ENCODE measurements at places on chromosomes 1 and 21.
A peak's percentile ranks its signal among the peaks of the same experiment; 100 is the strongest.

- no peak for DNase-seq
Observed at GRCh38 chr1:17833661-17834501, 78.7 kb downstream of the ACTL8 start.

DNA sequence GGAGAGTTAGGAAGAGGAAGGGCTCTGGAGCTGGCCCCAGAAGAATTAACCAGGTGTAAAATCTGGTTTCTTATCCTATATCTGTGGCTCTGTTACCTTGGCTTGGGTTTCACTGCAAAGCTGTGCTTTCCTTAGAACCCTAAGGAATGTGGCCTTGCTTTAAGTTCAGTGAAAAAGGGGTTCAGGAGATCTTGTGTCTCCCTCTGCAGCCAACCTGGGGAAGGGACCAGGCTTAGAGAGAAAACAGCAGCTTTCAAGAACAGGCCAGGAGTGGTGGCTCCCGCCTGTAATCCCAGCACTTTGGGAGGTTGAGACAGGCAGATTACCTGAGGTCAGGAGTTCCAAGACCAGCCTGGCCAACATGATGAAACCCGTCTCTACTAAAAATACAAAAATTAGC is 16.1 kb upstream of the MYCL start:
- DNase-seq, result no peak

DNA sequence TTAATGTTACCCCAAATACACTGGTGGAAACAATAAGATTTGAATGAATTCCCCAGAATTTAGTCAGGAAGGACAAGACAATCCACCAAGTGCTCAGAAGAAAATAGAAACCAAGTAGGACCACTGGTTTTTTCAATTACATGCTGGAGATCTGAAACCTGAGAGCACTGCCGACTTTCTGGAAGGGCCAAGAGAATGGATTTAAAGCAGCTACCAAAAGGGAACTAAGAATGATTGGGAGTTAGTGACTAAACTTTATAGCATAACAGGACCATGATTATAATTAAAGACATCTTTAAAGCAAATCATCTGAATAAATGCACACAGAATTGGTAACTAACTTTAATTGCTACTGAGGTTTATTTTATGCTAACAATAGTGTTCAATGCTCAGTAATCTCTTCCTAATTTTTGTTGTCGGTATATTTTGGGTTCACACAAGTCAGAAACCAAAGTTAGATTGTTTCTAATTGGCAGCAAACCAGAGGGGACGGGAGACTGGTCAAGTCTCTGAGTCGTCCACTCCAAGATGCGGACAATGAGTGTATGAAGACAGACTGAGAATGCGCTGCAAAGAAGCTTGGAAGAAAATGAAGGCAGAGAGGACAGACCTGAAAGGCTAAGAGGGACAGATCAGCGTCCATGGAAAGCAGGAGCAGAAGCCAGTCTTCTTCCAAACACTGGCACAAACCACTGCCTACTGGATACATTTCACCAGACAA is 2.3 kb upstream of the RGS13 start:
- DNase-seq, result no peak

GRCh38 chr1:156775799-156776198 is 8.5 kb downstream of the PRCC start:
- no peak for DNase-seq

GRCh38 chr1:172383536-172383935 is 36.9 kb upstream of the C1orf105 start:
- DNase-seq, result no peak

DNA sequence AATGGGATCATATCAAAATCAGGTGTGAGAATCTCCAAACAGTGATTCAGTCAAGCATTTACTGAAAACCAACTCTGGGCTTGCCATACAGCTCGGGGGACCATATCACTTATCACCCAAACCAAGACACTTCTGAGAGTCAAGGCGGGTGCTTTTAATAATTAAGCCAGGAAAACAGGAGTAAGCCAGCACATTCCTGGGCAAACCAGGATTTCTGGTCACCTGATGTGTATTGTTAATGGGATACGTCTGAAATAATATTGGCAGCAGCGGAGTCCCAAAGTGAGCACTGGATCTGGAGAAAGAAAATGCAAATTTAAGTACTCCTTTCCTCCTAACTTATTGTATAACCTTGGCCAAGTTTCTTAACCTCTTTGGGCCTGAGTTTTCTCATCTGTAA is 17.6 kb downstream of the OSCP1 start:
- no peak for DNase-seq

- no peak for DNase-seq
Observed at GRCh38 chr1:172489847-172490246, 43.1 kb upstream of the SUCO start.

DNA sequence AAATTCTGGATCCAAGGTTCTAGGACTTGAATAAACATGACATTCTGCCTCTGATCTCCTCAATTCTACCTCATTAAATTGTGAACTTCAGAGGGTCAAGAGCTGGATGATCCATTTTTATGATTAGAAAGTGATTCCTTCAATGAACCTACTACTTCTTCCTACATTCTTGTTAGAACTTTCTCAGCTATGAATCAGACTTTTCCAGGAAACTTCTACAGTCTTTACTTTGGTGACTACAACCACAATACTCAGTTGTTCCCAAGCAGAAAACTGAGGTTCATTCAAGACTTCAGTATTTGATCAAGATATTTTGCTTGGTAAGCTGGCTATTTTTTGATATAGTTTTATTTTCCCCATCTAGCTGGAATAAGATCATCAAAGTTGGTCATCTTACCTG is 51.4 kb downstream of the CDC7 start:
- no peak for DNase-seq

- no peak for DNase-seq
Observed at GRCh38 chr1:46689356-46689755, 17.7 kb downstream of the TEX38 start.

DNA sequence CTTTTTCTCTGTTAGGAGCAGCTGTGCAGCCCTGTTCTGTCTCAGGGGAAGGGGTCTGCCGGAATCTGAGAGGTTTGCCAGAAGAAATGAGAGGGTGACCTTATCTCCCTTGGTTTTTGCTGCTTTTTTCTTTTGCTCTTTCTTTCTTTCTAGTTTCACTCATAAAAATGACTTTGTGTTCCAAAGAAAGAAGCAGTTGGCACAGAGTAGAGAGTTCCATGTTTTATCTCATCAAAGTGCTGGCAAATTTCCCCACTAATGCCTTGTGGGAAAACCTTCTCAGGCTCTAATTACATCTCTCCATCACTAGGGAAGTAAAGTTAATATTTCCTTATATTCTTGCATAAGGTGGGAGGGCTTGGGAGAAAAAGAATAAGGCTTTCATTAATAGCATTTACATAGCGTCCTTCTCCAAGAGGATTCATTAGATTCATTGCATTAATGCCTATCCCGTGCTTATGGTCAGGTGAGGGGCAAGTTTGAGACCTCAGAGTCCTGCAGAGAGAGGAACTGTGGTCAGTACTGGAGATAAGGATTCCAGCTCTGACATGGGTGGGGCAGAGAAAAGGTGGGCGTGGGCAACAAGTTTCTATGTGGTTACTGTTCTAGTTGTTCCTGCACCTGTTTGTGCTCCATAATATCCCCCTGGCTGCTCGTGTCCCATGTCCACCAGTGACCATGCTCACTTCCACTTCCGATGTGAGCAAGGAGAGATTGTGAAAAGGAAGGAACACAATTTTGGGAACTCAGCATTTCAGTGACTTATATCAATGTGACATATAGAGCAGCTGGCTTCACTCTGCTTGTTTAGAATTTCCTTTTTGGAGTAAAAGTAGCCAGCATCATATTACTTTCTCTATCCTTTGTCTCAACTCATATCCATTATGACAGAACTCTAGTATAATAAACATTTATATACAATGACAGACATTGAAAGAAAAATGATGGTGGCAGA is 79.5 kb downstream of the DISC1 start:
- DNase-seq, result no peak

- no peak for DNase-seq
Observed at GRCh38 chr1:206826394-206826793, 39.0 kb upstream of the IL20 start.

- DNase-seq, result peak; percentile 75
Observed at GRCh38 chr1:184792450-184792969, 37.9 kb upstream of the EDEM3 start.

DNA sequence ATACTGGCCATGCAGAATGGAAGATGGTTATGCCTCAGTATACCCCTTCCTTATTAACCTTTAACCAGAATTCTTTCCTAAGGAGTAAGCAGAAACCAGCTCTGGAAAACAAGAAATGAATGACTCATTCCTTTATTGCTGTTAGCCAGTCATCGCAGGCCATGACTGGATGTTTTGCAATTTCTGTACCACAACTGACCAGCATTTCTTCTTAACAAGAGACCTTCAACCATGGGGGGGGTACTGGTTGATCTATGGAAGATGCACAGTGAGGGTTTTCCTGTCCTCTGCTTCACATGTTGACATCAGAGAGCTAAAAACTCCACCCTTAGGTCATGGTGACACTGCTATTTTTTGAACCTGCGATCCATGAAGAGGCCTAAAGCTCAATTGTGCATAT is 28.0 kb upstream of the RNF2 start:
- no peak for DNase-seq

GRCh38 chr1:56901716-56902115 is 47.1 kb downstream of the C8A start:
- DNase-seq, result no peak

DNA sequence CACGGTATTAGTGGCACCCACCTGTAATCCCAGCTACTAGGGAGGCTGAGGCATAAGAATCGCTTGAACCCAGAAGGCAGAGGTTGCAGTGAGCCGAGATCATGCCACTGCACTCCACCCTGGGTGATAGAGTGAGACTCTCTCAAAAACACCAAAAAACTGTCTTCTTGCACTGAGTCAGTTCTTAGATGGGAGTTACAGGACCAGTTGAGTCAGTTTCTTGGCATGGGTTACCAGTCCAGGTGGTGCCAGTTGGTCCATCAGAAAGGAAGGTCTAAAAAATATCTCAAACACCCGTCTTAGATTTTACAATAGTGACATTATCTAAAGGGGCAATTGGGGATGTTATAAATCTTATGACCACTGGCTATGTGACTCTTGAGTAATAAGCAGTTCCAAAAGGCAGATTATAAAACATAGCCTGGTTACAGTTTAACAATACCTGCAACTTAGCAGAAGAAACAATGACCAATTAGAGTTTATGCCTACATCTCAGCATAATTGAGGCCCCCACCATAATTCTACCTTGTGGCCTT is 206.9 kb upstream of the FGGY start:
- no peak for DNase-seq

DNA sequence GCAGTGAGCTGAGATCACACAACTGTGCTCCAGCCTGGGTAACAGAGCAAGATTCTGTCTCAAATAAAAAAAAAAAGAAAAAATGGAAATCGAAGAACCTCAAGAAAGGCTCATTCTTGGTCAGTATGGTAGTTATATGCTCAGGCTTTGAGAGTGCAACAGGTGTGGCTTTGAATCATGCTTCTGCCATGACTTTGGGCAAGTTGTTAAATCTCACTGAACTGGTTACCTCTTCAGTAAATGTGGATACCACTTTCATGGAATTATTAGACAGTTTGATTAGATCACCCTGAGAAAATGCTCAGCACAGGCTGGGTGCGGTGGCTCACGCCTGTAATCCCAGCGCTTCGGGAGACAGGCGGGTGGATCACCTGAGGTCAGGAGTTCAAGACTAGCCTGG is 12.8 kb downstream of the TRNAU1AP start:
- no peak for DNase-seq

DNA sequence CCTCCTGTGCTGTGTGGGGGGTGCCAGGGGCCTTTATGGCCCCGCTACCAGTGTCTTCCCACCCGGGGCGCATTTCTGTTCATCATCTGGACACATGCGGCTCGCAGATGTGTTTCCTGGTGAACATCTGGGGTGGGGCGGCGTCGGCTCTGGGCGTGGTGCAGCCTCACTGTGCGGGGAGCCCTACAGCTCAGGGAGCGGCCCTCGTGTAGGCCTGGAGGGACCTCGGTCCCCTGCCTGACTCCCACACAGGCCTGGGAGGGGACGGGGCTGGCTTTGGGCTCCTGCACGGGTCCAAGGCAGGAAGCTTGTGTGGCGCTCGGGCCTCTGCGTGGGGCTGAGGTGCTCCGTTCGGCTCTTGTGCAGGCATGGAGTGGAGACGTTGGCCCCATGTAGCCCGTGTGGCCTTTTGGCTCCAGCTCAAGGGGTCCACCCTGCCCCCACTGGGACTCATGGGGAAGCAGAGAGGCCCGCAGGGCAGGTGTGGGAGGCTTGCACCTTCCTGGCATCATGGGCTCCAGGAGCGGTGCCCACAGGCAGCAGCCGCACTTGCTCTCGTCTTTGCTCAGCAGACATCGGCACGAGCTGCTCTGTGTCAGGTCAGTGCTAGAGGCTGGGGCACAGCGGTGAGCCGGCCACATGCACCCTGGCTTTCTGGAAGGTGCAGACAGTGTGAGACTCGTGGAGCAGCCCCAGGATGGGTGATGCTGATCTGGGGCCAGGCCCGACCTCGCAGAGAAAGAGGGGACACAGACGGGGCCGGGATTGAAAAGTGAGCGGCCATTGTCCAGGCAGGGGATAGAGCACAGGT is 90.1 kb upstream of the ACTRT2 start:
- no peak for DNase-seq

DNA sequence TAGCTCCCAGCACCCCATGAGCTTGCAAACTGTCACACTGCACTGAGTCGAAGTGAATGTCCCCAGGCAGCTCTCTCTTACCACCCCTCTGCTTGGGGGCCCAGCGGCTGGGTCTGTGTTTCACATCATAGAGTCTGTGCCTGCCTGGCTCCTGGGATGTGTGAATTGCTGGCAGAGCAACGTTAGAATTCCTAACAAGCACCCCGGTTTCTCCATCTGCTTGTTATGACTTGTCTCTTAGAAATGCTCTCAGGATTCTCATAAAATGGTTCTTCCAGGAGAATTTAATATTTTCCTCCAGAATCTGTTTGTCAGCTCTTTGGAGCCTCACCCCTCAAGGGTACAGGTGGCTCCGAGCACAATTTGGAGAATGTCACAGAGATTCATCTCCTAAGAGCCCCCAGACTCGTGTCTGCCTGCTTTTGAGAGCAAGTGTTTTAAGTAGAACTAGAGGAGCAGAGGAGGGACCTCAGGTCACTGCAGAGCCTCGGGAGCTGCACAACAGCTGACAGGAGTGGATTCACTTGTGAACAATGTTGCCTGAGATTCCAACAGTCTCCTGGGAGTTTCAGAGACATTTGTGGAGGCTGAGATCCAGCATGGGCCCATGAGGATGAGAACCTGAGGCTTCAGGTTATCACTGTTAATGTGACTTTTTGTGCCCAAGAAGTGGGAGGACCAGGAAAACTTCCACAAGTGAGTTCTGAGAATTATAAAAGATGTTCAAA is 131.5 kb downstream of the KCNJ6 start:
- no peak for DNase-seq

DNA sequence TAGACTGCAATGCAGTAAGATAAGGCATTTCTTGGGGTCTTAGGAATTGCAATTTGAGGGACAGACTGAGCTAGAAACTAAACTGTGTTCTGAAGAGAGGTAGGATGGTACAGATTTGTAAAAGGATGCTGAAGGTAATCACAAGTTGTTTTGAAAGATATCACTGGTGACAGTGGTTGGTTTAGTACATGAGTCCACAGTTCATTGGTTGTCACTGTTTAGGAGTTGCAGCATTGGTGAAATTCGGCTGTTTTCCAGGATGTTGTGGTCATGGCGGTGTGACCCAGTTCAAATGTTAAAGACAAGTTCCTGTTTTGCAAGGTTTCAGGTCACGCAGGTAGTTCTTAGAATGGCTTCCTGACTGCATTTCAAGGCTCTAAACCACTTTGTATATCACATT is 292.8 kb upstream of the B3GALT2 start:
- DNase-seq, result no peak

Data from GDM1 (cell line).